ENCODE measurements at places on chromosomes 3 and 15.
A peak's percentile ranks its signal among the peaks of the same experiment; 100 is the strongest.

DNA sequence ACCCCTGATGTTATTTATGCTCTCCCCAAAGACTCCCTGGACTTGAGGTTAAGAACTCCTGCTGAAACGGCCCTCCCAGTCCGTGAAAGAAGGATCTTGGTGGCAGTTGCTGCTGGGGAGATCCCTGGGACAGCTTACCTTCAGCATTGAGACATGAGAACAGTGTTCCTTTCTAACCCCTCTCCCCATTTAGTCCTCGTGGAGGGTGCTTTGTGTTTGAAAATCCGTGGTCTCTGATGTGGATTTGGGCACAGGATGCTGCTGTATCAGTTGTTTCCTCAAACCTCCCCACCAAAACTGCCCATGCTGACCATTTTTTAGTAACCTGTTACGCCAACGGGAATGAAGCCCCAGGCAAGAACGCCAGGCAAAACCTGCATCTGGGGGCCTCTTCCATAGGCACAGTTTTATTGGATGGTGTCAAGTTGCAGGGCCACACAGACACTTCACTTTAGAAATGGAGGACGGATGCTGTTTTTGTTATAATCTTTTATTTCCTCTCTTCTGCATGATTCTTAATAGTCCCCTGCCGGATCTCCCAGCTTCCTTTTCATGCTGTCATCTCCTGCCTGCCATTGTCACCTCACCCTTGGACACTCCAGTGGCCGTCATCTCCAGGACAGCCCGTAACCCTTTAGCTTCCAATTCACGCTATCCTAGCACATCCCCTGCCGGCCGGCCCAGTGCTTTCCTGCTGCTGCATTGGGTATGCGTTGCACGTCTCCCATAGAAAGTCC is 31.7 kb upstream of the CEMIP start:
- no peak for DNase-seq

- DNase-seq: no peak
Measured at GRCh38 chr3:133254151-133254550, 145.7 kb upstream of the BFSP2 start.

DNA sequence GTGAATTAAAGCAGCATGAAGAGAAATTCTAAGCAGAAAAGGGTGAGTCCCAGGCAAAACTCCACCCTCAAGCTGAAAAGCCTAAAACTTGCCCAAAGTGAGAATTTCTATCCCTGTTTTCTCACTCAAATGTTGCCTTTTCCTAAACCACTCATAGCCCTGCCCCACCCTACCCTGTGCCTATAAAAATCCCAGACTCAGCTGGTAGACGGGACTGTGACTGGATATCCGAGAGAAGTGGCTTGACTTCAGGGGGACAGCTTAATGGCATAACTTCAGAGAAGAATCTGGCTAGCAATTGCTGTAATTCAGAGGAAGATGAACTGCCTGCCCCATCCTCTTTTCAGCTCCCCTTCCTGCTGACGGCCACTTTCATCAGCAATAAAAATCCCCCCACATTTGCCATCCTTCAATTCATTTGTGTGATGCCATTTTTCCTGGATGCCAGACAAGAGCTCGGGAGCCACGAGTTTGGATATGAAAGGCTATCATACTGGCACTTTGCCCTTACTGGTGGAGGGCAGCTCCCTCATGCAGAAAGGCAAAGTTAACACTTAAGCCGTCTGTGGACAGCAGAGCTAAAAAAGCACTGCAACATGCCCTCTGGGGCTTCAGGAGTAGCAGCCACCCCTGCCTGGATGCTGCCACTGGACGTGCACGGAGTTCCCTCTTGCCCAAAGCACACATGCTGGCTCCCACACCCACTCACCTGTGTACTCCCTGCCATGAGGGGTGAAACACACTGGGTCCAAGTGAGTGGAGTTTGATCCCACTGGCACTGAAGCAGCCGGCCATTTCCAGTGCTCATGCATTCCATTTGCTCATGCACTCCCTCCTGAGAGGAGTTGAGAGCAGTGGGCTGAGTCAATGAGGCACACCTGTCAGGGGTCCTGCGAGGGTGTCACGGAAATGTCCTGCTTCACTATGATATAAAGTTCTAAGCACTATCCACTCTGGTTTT is 670.6 kb downstream of the PLOD2 start:
- no peak for DNase-seq

- DNase-seq: peak; percentile 32
Measured at GRCh38 chr3:179181993-179182551, 33.9 kb downstream of the PIK3CA start.

DNA sequence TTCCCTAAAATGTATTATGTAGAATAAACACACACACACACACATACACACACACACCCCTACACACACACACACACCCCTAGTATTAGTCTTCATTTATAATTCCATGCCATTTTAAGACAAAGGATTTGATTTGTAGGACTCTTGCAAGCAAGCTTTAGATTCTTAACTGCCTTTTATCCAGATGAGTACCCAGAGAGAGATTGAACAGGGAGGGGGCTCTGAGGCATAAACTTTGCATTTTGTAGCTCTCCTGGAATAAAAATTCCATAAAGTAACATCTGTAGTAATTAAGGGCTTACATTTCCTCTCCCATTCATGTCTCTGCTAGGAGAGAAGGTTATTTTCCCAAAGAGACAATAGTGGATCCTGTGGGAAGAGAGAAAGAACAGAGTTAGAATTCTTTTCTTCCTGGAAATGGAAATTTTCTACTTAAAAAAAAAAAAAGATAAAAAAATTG is 479.4 kb downstream of the RBMS3 start:
- DNase-seq: no peak

GRCh38 chr3:184570489-184570888 is 8.9 kb downstream of the EPHB3 start:
- no peak for DNase-seq

DNA sequence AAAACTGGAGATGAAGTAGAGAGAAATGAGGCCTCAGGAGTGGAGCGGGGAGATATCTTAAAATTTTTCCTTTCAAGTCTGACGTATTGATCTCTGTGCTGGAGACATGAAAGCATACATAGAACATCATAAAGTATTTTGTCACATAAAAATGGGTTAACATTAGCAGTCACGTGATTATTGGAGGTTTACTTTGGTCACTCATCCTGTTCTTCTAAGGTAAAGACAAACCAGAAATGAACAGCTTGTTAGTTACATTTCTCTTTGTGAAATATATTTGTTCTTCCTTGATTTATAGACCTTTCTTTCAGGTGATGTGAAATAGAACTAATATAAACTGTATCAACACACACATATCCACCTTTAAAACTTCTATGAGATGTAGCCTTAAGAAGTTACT is 324.1 kb downstream of the SQOR start:
- no peak for DNase-seq

DNA sequence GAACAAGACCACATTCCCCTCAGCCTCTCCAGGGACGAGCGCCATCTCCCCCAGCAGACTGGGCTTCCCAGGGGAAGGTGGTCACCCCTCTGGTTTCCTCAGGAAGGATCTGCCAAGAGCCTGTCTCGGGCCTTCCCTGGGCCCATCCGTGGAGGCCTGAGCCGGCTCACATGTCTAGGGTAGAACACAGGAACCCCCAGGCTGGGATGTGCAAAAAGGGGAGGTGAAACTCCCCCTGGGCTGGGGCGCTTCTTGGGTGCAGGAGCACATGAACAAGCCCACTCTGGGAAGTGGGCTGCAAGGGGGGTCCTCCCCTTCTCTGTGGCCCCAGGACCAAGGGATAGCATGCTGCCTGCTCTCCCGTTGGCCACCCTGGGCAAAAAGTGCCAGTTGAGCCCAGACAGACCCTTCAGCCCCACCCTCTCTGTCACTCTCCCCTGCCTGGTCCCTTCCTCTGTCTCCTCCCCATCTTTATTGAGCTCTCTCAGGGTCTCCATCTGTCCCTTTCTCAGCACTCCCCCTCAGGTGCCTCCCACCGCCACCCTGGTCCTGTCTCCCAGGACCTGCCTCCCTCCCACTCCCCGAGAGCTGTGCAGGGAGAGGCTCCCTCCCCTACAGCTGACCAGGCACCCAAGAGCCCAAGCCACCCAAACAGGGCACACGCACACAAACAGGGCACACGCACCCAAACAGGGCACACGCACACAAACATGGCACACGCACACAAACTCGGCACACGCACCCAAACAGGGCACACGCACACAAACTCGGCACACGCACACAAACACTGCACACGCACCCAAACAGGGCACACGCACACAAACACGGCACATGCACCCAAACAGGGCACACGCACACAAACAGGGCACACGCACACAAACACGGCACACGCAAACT is 864 bp downstream of the SEMA3G start:
- DNase-seq: no peak

- peak; percentile 86 for DNase-seq
Measured at GRCh38 chr3:149702691-149703441, 45.0 kb upstream of the WWTR1 start.

DNA sequence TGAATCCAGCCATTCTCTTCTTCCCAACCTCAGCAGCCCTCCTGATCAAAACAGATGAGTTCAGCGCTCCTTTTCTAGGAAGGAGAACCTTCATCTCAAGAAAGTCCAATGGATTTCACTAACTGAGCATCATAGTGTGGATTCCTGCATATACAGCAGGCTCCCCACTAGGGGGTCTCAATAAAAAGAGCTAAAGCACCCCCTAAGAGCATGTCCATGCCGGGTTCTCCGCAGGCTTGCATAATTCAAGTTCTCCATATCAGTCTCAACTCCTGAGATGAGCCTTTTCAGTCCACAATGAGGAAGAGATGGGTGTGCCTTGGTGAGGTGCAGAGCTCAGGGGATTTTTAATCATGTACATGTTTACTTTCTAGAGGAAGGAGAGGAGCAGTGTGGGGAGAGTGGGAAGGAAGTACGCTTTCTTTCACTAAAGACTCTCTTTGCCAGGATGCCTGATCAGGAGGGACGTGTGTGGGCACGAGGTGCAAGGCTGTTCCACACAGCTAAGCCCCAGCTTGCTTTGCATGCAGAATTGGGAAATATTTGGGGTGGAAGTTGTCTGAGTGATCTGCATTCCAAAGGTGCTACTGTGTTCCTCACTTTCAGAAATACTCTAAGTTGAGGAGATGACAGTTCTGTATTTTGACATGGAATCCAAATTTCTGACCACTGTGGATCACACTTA is 563.5 kb downstream of the OCA2 start:
- no peak for DNase-seq

DNA sequence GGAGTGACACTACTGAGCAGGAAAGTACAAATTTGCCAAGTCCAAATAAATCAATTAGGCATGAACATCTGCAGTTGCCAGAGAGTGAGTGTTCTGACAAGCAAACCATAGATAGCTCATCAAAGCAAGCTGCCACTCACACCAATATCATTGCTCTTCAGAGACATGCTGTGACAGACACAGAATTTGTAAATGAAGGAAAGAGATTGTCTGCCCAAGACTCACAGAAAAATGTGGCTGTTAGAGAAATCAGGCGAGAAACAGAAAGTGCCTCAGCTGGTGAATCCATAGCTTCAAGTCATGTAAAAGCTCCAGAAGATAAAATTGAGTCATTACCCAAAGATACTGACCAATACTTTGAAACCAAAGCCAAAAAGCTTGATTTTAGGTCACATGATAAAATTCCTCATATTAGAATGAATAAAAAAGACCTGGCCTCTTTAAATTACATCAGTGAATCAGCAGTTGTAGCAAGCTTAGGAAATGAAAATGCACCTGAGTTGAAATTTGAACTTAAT is 50.8 kb downstream of the CRYBG3 start:
- no peak for DNase-seq

- DNase-seq: no peak
Measured at GRCh38 chr3:194381460-194381875, 11.9 kb upstream of the LRRC15 start.

DNA sequence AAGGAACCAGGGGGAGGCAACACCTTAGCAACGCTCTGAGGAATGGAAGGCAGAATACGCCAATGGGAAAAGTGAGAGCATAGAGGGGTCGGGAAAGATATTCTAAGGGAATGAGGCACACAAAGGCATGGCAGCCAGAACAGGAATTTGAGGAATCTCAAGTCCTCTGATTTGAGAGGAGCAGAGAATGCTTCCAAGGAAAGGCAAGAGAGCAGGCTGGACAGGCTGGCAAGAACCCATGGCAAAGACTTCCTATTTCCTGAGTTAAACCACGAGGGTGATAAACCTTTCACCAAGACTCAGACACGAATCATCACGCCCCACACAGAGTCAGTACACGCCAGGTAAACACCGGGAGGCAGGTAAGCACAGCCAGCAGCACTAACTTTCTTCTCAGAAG is 109.8 kb downstream of the IGF2BP2 start:
- no peak for DNase-seq

DNA sequence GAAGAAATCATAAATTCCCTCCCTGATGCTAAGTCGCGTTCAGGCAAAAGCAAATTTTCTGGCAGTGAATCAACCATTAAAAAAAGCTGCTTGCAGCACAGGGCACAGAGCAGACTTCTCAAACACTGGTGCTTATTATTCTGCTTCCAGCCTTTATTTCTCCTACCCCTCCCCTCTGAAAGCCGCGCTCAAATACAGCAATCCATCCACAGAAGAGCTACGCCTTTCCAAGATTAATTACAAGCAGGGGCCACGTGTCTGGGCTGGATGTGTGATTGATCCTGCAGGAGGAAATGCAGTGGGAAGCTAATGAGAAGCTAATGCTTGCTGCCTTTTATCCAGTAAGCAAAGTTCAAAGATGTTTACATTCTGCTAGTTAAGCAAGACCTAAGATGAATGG is 134.9 kb upstream of the TOPAZ1 start:
- no peak for DNase-seq

DNA sequence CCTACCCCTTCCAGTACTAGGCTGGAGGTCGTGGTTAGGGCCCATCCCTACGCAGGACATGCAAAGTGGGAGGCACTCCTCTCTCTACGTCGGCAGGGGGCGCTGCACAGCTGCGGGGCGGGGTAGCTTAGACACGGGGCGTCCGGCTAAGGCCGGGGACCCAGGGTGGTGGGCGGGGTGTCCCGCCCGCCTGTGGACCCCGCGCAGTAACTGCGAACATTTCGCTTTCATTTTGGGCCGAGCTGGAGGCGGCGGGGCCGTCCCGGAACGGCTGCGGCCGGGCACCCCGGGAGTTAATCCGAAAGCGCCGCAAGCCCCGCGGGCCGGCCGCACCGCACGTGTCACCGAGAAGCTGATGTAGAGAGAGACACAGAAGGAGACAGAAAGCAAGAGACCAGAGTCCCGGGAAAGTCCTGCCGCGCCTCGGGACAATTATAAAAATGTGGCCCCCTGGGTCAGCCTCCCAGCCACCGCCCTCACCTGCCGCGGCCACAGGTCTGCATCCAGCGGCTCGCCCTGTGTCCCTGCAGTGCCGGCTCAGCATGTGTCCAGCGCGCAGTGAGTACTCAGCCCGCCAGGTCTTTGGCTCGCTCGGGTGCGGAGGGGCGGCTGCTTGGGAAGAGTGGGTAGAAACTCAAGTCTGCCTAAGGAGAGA is at the start of gene IL12A:
IL12A (plus strand) TSS at position 219 of the 655 bp plus-strand sequence.
- peak; percentile 73 for DNase-seq

- DNase-seq: no peak
Measured at GRCh38 chr3:128455116-128455515, 11.6 kb downstream of the DNAJB8 start.

All from astrocyte of the spinal cord (primary cell).